ENCODE measurements at places on chromosomes 5 and 9.

DNA sequence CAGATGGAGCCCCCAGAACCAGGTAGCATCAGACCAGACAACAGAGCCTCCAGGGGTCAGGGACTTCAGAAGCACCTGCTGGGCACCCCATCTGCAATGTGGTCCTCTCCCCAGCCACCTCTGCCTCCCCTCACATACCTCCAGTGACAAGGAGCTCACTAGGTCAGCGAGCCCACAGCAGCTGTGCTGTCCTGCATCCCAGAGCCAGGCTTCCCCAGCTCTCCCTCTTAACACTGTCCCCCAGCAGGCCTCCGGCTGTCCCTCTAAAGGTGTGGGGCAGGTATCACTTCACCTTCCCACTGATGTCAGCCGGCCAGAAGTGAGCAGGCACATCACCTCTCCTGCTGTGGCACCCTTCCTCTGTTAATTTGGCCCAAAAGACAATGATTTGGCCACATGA is 83.6 kb downstream of the LMX1B start:
- no peak for DNase-seq

DNA sequence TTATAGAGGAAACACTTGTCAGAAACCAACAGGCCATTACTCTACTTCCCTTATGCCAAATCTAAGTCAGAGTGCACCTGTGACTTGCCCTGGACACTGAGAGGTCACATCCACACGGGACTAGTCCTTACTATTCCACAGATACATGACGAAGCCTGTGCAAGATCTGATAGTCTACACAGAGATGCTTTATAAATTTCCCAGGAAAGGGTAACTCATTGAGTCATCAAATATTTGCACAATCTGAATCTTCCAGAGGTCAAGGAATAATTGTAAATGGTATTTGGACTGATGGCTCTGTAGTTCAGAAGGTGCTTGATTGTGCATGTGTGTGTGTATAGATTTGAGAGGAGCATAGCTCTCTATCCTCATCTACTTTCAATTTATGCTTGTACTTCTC is 55.2 kb upstream of the JAK2 start:
- no peak for DNase-seq

DNA sequence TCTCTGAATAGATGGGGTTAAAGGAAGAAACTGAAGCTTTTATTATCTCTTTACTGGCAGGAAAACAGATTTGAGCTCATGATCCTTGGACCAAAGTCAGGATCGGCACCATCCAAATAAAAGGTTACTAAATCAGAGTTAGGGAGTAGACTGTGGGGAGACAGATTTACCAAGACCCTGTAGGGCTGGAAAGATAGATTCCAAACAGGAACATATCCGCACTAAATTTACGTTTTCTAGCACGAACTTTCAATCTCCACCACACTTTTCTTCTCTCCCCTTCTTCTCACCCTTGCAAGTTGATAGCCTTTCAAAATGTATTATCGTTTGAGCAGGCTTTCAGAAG is 120.0 kb upstream of the HMHB1 start:
- no peak for DNase-seq

DNA sequence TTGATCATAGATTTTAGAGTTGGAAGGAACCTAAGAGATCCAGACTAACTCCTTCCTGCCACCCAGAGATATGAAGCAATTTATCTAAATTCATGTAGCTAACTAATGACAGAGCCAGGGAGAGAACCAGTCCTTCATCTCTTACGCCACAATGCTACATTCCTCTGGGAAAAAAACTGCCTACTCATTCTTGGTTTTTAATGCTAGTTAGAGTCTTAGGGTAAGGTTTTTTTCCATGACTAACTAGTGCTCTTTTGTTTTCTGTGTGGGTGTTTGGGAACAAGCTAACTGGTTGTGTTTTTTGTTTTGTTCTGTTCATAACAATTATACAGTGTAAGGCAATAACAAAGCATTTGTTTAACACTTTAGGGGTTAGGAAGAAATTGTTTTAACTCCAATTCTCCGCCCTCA is 52.4 kb downstream of the SLC44A1 start:
- DNase-seq, result no peak

- DNase-seq, result no peak
Observed at GRCh38 chr5:84383296-84383815, 1.3 kb downstream of the EDIL3 start.

- no peak for DNase-seq
Observed at GRCh38 chr5:166013415-166013814, 2278.0 kb upstream of the WWC1 start.

DNA sequence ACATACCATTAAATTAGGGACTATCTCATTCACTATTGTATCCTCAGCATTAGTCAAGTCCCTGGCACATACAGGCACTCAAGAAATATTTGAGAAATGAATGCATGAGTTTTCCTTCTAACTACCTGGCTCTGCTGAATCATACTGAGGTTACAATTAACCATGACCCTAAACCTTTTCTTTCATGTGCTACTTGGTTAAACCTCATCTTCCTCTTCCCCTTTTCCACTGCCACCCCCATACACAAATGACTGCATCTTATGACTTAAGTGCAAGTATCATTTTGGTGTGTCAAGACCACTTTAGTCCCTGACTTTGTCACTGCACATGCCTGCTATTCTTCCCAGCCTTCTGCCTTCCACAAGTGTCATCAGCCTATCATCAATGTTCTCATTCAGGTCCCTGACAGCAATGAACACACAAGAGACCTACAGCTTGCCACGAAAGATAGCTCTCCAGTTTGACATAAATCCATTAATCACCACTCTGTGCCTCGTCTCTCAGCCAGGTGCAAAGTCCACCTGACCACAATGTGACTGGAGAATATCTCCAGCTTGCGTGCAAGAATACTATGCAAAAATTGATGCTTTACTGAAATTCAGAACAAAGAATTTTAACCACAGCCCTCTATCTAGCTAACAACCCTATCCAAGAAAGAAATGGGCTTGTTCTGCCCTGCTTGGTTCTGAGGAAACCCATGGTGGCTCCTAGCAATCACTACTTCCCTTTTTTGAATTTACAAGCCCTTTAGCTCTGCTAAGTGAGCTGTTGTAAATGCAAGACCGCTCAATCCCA is 74.5 kb downstream of the MAPKAP1 start:
- no peak for DNase-seq

Data from occipital lobe (tissue), 3 donors.